Neural progenitor cell (in vitro differentiated cells): ENCODE measurements at places on chromosomes 7 and 10. TPM values are rescaled to one million over a fixed set of nuclear protein-coding genes. Genes with fewer than 3 reads are reported as not detected.

- DNase-seq: peak; percentile 50
Observed at GRCh38 chr7:90455163-90456030, 14.0 kb upstream of the PTTG1IP2 start.

DNA sequence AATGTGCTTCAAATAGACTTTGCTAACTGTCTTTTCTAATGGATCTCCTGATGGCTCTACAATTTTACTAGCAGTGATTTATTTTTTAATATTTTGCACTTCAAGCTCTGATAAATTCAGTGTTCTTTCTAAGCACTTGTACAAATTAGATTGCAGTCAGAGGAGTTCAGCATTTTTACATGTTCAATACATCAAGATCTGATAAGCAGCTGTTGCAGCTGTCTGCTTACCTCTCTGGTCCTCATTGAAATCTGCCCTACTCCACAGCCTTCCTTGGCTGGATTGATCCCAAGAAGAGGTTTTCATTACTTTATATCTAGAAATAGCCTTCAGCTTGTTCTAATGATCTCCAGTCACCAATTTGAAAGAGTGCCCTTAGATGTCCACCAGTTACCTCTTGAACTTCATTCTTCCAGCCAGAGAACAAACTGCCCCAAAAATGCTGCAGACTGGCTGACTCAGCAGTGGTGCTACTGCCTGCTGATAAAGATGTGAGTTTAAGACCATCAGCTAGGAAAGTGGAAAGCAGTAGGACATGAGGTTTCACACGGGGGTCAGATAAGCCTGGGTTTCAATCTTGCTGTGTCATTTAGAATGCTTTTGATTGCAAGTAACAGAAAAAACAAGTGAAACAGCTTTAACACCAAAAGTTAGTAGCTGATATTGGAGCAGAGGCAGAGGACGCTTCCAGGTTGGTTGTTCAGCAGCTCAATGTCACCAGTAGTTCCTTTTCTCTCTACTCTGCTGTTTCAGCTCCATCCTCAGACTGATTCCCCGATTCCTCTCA, 350.9 kb upstream of the NPVF start:
- no peak for DNase-seq

DNA sequence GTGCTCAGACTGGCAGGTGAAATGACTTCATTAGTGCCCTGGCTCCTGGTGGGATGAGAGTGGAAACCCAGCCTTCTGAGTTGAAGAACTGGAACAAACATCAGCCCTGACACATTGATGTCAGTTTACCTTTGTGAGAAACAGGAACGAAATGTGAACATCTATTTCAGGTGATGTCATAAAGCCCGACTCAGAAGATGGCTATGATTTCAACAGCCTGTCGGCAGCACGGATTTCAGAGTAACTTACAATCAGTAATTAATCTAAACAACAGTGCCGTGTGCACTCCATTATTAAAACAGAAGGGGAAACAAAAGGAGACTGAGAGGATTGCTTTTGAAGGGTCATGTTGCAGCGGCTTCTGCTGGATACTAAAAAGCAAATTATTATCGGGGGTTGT, 243.2 kb downstream of the FRMD4A start:
- DNase-seq: no peak

GRCh38 chr10:111370101-111370500, 293.3 kb downstream of the ADRA2A start:
- DNase-seq: no peak

GRCh38 chr10:124892905-124893304, 49.0 kb upstream of the ZRANB1 start:
- DNase-seq: no peak

DNA sequence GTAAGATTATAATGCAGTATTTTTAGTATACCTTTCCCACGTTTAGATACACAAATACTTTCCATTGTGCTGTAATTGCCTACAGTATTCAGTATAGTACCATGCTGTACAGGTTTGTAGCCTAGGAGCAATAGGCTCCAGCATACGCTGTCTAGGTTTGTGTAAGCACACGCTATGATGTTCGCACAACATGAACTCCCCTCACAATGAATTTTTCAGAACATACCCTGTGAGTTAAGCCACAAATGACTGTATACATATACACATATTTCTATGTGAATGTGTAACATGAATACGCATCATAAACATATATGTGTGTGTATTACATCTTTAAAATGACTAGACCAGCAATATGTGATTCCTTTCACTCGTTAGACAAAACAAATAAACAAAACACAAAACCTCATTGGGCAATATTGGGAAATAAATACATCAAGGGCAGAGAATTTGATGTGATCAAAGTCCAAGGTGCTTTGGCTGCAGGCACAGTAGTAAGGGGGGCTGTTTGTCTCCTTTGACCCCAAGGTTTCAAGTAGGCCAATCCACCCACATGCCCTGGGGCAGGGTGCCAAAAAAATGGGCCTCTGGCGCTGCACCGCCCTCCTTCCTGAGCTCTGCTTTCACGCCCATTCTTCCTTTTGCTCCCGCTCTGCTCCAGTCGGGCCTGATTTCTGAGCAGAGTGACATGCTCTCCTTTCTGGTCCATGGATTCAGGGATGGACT, 33.9 kb downstream of the CHN2 start:
- DNase-seq: no peak

DNA sequence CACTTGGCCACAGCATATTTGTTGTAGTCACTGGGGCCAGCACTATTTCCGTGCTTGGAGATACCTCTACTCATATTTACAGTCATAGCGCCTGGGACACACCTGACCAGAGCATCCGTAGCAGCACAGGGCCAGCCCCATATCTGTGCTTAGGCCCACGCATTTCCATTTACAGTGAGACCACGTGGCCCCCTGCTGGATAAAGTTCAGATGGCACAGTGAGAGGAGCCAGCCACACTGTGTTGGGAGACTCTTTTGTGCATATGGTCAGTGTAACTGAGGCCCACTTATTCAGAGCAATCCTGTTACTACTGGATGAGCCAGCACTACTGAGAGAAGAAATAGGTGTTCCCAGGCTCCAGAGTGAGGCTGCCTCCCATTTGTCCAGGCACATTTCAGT, 455.3 kb downstream of the REEP3 start:
- peak; percentile 73 for DNase-seq

TMEM176A gene
- 0.62 TPM in 1 of 2 replicates, not detected in the other for total RNA-seq

CPA4 gene
- total RNA-seq: not detected in 2 replicates

SYT15B gene
- total RNA-seq: not detected in 2 replicates

AZGP1 gene
- total RNA-seq: not detected in 2 replicates
